ENCODE measurements at places on chromosomes 2 and 18.

- DNase-seq, result no peak
These were observed 62.7 kb downstream of the EPB41L5 start for GRCh38 chr2:120075545-120075944.

DNA sequence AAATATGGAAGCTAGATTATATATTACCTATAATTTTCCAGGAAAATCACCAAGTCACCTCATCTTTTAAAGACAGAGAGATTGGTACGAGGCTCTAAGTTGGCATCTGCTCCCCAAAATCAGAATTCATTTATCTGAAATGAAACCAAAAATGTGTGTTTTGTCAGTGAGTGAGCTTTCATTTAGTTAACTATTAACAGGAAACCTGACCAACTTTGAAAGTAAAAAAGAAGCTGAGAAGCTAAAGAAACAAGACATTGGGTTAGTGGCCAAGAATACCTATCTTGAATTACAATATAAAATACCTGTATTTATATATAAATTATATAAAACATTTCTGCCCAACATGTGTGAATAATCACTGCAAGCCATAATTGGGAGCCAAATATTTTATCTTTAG lies 1.9 kb downstream of the MPPE1 start:
- no peak for DNase-seq

DNA sequence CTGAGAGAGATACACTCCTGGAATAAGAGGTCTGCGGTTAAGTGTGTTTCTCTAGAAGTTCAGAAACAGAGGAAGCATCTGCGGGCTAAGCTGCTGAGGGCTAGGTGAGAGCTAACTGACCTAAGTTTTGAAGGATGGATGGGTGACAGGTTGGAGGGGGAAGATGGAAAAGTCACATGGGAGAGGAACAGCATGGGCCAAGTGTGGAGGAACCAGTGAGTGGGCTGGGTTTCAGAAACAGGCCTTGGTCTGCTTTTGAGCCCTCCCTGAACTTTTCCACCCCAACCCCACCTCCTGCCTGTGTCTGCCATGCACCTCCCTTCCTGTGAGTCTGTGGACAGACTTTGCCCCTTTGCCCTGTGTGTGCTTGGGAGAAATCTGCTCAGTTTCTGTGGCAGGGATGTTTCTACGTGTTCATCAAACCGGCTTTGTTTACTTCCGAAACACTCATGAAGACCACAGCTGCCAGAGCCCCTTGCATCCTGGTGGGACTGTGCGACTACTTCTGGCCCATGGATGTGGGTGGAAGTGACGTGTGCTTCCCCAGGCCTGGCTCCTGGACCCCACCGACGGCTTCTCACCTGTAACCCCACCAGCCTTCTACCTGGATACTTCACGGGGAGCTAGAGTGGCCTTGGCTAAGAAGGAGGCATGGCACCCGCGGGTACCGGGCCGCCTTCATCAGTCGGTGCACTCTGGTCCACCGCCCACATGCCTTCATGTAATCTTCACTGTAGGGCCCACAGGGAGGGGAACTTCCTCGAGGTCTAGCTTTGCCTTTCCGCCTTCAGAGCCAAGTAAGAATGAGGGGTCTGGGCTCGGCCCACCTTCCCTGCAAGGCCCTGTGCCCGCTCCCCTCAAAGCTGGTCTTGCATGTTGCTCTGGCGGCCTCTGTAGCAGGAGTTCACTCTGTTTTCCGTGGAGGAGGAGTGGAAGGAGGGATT lies 1.4 kb upstream of the HPCAL1 start:
- DNase-seq, result no peak

DNA sequence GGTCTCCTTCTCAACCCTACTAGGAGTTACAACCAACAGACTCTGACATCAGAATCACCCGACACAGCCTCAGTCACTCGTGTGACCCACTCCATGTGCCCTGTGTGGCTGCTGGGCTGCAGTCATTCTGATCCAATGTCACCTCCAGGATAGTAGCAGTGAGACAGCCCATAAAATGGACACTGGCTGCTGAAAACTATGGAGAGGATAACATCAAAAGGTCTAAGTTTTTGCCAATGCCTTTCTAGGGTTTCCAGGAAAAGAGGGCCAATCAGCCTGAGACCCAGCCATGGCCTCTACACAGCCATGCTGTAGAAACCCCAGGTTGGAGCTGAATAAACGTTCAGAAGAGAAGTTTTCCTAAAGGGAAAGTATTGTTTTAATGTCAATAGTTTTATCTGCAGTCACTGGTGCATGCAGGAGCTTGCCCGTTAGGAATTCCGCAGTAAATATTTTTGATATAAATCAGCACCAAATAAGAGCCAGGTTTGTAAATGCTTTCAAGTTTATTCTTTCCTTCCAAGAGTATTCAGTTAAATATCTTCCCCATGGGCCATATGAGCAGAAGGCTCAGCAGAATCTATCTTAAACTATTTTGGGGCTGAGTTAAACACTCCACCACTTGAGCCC lies 92.2 kb upstream of the PID1 start:
- DNase-seq, result no peak

Data from NCI-H460 (cell line).